Osteoblast (primary cell): ENCODE measurements at places on chromosomes 5 and 9. TPM values are rescaled to one million over a fixed set of nuclear protein-coding genes. Genes with fewer than 3 reads are reported as not detected.

DNA sequence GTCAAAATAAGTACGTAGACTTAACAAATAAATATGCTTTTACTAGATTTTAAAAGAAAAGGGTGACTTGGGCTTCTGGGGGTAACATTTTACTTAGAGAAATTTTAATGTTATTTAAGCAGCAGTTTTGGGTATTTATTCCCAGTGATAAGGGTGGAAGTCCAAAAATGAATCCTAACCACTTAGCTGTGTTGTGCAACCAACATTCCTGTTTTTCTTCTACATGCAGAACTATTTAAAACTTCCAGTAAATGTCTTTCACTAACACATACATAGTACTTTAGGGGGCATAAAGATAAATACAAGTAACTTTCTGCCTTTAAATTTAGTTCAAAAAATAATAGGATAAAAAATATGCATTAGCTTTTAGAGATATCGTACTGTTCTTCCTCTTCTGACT, 436.7 kb downstream of the CTNND2 start:
- no peak overlapping the region for H3K4me3 ChIP-seq
- H3K4me1 ChIP-seq: no peaks in the 10 kb centered on the region
- H3K27ac ChIP-seq: no peak overlapping the region
- H3K36me3 ChIP-seq: no peaks in the 10 kb centered on the region

SLCO6A1 gene
- not detected in 2 replicates for total RNA-seq

IFNK gene
- total RNA-seq: not detected in 2 replicates

GRCh38 chr9:105309531-105309931, 65.1 kb downstream of the SLC44A1 start:
- peaks cover 6% of the 10 kb centered on the region for H3K4me1 ChIP-seq
- no peaks in the 10 kb centered on the region for H3K27me3 ChIP-seq
- no peak overlapping the region for H3K4me3 ChIP-seq
- no peak for DNase-seq
- no peak overlapping the region for H3K27ac ChIP-seq
- no peaks in the 10 kb centered on the region for H3K36me3 ChIP-seq

DNA sequence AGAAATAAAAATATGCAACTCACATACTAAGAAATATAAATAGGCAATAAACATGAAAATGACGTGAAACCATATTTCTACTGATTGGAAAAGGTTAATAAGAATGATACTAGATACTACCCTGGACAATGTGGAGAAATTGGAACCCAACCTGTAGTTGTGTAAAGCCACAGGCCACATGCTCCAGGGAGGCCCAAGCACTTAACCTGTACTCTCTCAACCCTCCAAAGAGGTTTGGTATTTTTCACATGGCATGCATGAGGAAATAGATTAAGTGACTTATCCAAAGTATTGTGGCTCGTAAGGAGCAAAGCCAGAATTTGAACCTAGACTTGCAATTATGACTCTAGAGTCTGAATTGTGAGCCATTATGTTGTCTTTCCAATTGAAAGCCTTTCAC, 13.4 kb downstream of the LIFR start:
- H3K4me3 ChIP-seq: no peak overlapping the region
- no peaks in the 10 kb centered on the region for H3K36me3 ChIP-seq
- DNase-seq: no peak
- no peaks in the 10 kb centered on the region for H3K27me3 ChIP-seq
- peaks cover 15% of the 10 kb centered on the region for H3K4me1 ChIP-seq

DNA sequence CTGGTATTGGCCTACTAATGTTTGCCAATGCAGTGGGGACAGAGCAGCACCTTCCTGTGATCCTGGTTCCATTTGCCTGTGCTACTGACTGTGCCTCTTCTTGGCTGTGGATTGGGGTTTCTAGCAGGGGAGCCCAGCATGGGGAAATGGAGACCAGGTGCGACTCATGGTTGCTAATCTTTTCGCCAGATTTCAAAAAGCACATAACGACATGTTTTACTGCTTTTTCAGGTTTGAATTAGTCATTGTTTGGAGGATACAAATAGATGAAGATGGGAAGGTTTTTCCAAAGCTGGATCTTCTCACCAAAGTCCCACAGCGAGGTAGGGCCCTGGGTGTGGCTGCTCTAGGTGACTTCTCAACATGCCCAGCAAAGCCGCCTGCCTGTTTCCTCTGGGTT, 57.6 kb downstream of the IPPK start:
- DNase-seq: no peak
- no peak overlapping the region for H3K27ac ChIP-seq
- H3K4me1 ChIP-seq: peaks cover 22% of the 10 kb centered on the region

DNA sequence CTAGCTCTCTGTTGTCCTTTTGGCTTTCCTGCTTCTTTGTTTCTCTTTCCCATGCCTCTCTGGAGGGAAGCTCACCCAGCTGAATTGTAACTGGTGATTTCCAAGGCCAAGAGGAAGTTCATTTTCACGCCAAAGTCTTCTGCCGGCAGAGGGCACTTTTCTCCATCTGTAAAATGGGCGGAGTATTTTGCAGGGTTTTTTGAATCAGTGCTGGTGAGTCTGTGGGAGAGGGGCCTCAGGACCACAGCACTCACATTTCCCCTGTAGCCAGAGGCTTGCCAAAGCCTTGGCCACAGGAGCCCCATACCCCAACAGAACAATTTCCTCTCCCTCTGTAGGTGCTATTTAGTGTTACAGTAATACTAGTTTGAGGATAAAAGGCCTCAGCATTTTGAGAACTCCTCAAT, 42.3 kb upstream of the MATR3 start:
- no peaks in the 10 kb centered on the region for H3K36me3 ChIP-seq
- no peak overlapping the region for H3K27ac ChIP-seq
- no peaks in the 10 kb centered on the region for H3K27me3 ChIP-seq
- peaks cover 4% of the 10 kb centered on the region for H3K4me1 ChIP-seq
